ENCODE measurements at places on chromosomes 7 and 10. TPM values are rescaled to one million over a fixed set of nuclear protein-coding genes. Genes with fewer than 3 reads are reported as not detected.

The CDCA7L gene
- total RNA-seq, result 15.9 TPM

The PPP1R17 gene
- not detected for total RNA-seq

The GIMAP7 gene
- 31.6 TPM for total RNA-seq

The WDR86 gene
- 101 TPM for total RNA-seq

GRCh38 chr7:86667732-86668131, 24.0 kb downstream of the GRM3 start:
- no peak for DNase-seq

DNA sequence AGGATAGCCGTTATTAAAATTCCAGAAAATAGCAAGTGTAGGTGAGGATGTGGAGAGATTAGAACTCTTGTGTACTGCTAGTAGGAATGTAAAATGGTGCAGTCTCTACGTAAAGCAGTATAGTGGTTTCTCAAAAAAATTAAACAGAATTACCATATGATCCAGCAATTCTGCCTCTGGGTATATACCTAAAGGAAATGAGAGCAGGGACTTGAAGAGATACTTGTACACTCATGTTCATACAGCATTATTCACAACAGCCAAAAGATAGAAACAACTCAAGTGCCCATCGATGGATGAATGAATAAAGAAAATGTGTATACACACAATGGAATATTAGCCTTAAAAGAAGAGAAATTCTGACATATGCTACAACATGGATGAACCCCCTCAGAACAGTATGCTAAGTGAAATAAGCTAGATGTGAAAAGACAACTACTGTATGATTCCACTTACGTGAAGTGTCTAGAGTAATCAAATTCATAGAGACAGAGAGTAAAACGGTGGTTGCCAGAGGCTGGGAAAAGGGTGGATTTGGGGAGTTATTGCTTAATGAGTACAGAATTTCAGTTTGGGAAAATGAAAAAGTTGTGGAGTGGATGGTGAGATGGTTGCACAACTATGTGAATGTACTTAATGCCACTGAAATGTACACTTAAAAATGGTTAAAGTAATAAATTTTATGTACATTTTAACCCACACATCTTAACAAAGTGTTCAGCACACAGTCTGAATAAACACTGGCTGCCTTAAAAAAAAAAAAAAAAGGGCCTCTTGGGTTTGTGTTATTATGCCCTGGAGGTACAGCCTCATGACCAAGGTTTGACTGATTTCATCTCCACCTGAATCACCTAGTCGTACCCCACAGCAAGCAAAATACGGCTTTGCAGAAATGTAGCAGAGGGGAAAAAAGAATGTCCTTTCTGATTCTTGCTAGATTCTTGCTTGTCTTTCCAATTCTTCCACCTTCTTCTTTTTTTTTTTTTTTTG, 26.2 kb downstream of the BUB3 start:
- no peak for DNase-seq

GRCh38 chr7:112521942-112522341, 41.2 kb downstream of the LSMEM1 start:
- DNase-seq, result no peak

GRCh38 chr10:89309156-89310055, 7.6 kb downstream of the IFIT2 start:
- DNase-seq, result no peak

DNA sequence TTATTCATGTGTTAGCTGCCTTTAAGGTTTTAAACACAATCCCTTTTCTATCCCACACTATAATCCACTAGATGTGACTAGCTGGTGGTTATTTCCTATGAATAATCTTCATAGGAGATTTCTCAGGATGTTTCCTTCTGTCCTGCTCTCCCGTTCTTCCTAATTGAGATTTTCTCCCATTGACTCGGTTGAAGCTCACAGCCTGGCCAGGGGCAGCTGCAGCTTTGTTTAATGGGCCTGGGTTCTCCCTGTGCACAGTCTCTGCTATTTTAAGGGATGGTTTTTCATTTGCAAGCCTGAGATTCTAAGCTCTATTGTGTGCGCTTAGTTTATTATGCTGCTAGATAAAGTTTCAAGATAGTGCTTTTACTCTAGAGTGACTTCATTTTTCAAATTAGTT, 283.4 kb upstream of the AOAH start:
- DNase-seq, result no peak

GRCh38 chr7:47283497-47284131, 298.3 kb downstream of the TNS3 start:
- peak; percentile 45 for DNase-seq

GRCh38 chr7:141992156-141992555, 3.5 kb upstream of the MGAM start:
- no peak for DNase-seq

- no peak for DNase-seq
These were observed 9.3 kb downstream of the KCNIP2 start for GRCh38 chr10:101834341-101834740.
